ENCODE measurements at places on chromosomes 6 and 20.

DNA sequence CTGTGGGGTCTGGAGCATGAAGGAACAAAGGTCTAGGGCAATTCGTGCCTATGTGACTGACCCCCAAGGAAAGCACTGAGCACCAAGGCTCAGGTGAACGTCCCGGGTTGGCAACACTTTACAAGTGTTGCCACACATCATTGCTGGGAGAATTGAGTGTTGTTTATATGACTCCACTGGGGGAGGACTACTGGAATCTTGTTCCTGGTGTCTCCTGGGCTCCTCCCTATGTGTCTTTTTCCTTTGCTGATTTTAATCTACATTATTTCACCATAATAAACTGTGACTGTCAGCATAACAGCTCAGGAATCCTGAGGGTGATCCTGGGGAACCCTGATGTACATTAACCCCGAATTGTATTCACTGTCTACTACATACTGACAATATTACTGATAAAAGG, 207.7 kb upstream of the BMP2 start:
- DNase-seq = no peak

DNA sequence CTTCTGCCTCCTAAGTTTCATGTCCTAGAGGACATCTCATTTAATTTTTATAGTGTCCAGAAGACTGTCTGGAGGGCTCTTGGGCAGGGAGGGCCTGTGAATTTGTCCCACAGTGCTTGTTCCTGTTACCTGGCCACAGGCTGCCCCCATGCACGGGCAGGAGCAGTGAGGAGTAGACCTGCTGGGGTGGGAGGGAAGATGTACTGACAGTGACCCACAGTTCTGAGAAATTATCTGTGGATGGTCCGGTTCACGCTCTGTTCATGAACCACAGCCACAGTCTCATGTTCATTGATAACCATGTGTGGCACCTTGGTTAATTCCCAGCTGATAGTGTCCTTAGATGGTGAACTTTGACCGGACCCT, 18.8 kb upstream of the ZNF831 start:
- DNase-seq = no peak

- no peak for DNase-seq
Observed at GRCh38 chr6:46719099-46719498, 16.1 kb downstream of the PLA2G7 start.

- no peak for DNase-seq
Observed at GRCh38 chr20:11377761-11378160, 539.9 kb upstream of the BTBD3 start.

GRCh38 chr20:62181808-62182207, 1.0 kb upstream of the MTG2 start:
- no peak for DNase-seq

- DNase-seq = no peak
Observed at GRCh38 chr6:31479933-31480535, 17.9 kb upstream of the MICB start.

GRCh38 chr6:52946306-52946705, 36.8 kb upstream of the GSTA3 start:
- no peak for DNase-seq

- no peak for DNase-seq
Observed at GRCh38 chr6:72035486-72035885, 149.1 kb downstream of the RIMS1 start.

DNA sequence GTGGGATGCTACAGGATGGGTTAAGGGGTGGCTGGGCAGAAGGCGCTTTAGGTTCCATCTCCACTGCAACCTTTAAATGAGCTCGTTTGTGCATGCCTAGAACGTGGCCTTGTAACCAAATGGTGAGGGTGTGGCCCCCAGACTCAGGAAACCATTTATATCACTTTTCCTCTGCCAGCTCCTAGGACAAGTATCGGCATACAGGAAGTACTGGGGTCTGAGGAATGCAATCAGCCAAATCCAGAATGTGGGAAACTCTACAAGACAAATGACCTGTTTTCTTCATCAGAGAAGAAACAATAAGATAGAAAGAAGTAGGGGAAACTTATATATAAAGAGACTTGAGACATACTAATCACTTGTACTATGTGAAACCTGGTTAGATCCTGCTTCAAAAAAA, 21.2 kb downstream of the AK9 start:
- no peak for DNase-seq

GRCh38 chr6:149642829-149643580, 5.5 kb downstream of the KATNA1 start:
- no peak for DNase-seq

DNA sequence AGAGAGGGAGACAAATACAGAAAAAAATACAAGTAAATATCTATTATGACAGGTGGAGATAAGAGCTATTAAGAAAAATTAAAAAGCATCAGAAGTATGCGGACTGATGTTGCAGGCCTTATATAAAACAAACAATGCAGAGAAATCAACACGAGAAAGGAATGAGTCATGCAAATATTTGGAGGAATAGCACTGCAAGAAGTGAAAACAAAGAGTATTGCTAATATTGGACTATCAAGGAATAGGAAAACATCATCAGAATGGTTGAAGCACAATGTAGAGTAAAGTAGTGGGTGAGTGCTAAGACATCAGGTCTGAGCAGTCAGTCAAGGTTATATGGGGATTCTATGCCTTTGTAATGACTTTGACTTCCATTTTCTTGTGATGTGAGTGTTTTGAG, 657.5 kb upstream of the GJE1 start:
- no peak for DNase-seq

DNA sequence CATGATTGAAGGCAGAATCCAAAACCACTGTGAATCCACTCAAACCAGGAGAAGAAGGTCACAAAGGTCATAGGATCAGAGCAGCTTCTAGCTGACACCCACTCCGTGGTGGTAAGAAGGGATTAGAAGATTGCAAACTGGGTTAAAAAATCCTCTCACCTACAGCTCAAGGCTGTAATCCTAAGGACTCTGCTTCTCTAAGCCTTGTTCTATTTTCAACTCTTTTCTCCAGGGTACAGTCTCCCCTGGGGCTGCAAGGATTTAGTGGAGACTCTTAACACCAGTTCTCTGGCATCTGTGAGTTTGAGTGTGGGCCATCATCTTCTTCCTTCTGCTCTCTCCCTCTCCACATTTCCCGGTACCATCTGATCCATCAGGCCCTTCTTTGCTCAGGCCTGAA, at the start of gene GUCA1A:
GUCA1A (plus strand) TSS at position 264 of the 400 bp plus-strand sequence. CDS start 250 bp downstream, outside the sequence.
- DNase-seq = no peak

- no peak for DNase-seq
Observed at GRCh38 chr6:169075915-169076654, 177.6 kb downstream of the THBS2 start.

- no peak for DNase-seq
Observed at GRCh38 chr6:132513831-132514545, 1.1 kb upstream of the STX7 start.

DNA sequence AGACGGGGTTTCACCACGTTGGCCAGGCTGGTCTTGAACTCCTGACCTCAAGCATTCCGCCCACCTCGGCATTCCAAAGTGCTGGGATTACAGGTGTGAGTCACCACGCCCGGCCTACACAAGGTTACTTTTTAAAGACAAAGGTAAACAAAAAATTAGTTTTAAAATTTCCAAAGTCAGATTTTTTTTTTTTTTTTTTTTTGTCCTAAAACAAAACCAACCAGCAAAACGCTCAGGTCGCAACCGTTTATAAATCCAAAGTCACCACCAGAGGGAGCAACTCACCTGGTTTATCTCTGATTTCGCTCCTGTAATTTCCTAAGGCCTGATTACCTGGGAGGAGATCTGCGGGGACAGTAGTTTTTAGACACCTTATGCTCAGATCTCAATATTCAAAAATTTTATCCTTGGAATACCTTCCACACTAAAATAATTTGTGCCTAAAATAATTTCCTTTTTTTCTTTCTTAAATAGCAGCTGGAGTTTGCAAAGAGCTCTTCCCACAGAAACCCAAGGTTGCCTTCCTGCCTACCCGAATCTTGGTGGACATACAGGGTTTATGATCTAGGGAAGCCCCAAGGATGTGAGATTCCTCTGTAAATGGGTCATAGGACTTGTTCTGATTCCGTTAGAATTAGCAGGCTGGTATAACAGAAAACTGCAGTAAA, 19.8 kb upstream of the TREM1 start:
- no peak for DNase-seq

DNA sequence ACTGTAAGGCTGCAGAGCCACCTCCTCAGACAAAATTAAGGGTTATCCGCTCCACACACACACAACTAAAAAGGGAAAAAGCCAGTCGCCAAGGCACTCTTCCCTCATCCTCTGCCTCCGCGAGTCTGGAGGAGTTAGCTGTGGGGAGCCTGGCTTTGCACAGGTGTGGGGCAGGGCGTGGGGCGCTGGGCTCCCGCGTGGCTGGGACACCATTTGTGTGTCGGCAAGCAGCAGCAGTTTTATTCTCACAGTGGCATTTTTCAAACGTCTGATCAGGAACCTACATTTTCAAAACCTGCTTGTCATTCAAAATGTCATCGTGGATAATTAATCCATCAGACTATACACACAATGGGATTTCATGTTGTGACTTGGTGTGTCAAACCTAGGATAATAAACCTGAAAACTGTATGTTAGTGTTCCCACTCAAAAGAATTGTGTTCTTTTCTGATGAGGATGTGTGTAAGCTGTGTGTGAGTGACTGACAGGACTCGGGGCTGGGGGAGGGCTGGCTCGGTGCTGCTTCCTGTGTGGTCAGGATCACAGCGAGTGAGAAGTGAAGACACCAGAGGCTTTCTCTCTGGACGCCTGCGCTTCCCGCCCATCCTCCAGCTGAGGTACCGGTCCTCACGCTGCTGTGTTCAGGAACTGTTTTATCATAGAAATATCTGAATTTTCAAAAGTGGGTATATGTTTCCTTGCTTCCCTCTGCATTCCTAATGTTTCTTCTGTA, 83.1 kb downstream of the IRF4 start:
- peak; percentile 59 for DNase-seq

- DNase-seq = no peak
Observed at GRCh38 chr6:163179721-163180120, 234.8 kb upstream of the QKI start.

GRCh38 chr6:125584468-125584939, 164.9 kb upstream of the HEY2 start:
- no peak for DNase-seq

DNA sequence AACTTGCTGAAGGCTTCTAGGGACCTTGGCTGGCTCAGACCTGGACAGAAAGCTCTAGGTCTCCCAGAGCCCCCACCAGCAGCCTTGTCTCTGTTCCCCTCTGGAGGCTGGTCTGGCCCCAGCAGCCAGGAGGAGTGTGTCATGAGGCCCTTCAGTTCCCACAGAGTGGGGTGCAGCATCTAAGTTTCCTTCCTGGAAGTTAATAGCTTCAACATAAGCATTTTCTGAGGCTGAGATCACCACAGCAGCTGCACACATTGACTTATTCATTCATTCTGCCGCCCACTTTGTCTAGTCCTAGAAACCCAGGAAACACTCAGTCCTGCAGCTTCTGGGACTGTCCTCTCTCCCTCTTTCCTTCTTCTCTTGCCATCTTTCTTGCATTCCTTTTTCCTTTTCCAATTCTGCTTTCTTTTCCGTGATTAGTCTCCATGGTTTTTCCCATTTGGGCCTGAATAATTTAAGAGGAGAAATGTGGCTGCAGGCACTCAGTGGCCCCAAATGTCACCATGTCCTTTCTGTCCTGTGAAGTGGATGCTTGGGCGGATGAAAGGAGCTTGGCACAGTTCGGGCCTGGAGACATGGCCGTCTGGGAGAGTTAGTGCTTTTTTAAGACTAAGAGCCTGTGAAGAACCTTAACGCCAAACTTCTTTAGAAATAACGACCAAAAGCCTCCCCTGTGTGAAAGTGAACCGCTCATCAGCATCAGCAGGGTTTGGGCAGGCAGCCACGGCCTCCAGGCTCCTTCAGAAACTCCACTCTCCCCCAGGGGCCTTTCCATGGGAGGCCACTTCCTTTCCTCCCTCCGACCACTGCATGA, 31.0 kb upstream of the PCMTD2 start:
- no peak for DNase-seq

DNA sequence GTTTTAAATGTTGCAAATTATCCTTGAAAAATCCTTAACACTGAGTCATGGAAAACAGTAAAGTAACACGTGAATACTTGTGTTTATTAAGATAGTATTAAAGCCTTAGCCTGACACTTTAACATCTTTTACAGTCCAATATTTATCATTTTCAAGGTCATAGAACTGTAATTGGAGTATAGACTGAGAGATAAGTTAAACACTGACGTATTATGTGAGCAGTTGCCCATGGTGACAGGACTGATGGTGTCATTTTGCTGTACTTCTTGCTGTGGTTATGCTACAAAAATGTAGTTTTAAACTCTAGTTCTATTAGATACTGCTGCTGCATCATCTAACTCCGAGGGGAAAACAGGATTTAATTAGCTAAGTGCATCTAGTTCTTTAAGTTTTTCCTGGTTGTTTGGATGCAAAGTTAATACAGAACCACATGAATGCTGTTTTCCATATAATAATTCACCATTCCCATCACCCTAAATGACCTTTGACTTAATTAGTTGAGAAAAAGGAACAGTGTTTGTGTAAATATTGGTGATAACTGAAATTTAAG, 37.8 kb downstream of the SLC2A12 start:
- DNase-seq = no peak

- DNase-seq = no peak
Observed at GRCh38 chr20:37777988-37778659, 84.3 kb downstream of the CTNNBL1 start.

DNA sequence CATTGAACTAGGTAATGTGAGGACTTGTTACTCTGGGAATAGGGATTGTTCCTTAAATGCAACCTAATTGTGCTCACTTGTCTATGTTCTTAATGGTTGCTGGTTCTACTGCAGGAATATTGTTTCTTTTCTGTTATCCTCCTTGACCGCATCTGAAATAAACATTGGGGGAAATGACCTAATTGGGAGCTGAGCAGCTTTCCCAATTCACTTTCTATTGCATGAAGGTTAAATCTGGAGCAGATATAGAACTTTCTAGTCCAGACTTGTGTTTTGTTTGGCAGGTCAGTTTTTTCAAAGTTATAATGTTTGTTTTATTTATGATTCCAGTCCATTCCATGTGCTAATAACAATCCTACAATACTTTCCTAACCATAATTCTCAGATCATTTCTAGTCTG, 981.0 kb upstream of the CITED2 start:
- no peak for DNase-seq

GRCh38 chr6:144756469-144756868, 471.3 kb downstream of the UTRN start:
- no peak for DNase-seq

- DNase-seq = no peak
Observed at GRCh38 chr6:4661391-4661790, 114.8 kb upstream of the CDYL start.

GRCh38 chr20:47127999-47128398, 228.5 kb downstream of the ZMYND8 start:
- no peak for DNase-seq

GRCh38 chr6:18792866-18793265, 405.7 kb downstream of the RNF144B start:
- no peak for DNase-seq

DNA sequence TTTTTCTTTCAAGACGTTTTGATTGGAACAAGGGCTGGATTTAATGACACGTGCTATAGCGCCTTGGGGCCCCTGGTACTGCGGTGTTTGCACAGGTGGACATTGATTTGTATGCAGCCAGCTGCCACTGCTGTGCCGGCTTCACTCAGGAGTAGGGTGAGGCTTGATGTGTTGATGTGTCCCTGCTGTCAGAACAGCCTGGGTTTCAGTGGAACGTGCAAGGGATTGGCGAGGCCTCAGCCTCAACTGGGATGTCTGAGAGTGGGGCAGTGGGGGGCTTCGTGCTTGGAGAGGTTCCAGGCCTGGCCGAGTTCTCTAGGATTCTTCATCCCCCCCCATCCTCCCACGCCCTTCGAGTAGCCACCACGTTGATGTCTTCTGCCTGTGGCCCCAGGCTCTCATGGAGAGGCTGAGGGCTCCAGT, 23.0 kb downstream of the PYGB start:
- DNase-seq = no peak

- no peak for DNase-seq
Observed at GRCh38 chr6:35587167-35587566, 74.5 kb upstream of the TULP1 start.
